ENCODE measurements at places on chromosomes 2 and 18.

DNA sequence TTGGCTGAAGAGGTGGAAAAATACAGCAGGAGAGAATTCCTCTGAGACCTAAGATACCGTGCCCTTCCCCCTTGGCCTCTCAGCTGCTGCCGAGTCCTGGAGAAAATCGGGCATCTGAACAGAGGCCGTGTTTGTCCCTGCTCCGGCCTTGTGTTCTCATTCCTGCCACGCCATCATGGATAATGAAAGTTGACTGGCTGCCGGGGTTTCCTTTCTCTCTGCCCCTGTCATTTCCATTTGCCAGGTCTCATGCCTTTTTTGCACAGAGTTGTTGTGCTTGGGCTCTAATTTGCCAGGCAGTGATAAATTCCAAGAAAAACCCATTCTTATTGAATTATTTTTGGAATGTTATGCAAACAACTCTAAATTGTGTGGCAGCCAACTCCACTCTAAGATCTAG, 496.9 kb upstream of the TNP1 start:
- DNase-seq, result no peak

DNA sequence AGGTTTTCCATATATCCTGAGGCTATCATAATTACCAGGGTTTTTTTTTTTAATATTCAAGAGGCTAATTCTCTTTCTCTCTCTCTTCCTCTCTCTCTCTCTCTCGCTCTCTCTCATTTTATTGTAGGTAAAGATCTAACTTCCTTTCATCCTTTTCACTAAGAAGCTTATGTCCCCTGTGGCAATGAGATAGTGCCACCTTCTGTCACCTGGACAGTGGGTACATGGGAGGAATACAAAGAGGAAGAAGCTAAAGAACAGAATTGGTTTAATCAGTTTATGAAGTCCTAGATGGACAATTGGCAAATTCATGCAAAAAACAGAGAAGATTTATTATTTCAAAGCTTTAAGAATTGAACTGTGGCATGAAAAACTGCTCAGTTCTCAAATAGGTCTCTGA, 1582.3 kb upstream of the TMEFF2 start:
- no peak for DNase-seq

GRCh38 chr18:68284236-68284780, 430.6 kb downstream of the TMX3 start:
- no peak for DNase-seq

DNA sequence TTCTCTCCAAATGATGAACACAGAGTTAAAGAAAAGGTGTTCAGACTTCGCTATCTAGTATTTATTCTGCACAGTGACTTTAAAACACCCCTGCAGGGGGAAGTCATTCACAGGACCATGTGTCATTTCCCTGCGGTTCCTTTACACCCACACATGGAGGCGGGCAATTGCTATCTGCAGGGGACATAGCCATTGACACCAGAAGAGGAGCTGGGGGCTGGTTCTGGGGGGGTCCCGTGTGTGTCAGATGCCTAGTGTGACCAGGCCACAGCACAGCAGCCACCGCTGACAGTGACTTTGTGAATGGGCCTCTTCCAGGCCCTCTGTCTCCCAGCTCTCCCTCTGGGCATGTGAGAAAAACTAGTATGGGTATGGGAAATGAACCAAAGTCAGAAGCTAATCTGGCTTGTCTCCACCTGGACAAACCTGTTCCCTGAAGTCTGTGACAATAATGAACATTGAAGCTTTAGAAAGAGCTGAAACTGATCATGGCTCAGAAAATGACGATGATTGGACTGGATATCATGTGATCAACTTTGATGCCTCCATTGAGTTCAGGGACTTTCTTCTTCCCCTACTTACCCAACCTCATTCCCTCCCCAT, 7.5 kb upstream of the GBX2 start:
- DNase-seq, result no peak

DNA sequence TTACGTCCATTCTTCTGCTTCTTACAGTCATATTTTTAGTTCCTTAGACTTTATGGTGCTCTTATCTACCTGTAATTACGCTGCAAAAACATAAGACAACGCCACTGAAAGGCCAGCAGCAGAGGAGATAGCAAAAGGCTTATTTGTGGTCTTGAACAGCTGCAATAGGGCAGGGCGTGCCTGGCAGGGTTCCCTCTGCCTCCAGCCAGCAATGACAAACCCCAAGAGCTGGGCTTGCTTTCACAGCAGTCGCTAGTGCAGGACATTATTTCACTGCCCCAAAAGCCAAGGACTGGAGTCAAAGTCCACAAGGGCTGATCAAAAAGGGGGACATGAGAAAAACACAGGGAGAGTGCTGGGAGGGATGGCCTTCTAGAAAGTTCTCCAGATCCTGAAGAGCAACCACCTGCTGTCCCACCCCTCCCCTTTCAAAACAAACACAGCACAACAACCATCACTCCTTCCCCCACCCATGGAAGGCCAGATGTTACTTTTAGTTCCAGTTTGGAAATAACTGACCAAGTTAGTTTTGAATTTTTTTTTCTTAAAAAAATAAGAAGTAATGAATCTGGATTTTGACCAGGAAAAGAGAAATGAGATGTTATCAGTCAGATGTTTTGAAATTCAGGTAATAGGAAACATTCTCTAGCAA, 127.8 kb downstream of the RBMS1 start:
- no peak for DNase-seq

DNA sequence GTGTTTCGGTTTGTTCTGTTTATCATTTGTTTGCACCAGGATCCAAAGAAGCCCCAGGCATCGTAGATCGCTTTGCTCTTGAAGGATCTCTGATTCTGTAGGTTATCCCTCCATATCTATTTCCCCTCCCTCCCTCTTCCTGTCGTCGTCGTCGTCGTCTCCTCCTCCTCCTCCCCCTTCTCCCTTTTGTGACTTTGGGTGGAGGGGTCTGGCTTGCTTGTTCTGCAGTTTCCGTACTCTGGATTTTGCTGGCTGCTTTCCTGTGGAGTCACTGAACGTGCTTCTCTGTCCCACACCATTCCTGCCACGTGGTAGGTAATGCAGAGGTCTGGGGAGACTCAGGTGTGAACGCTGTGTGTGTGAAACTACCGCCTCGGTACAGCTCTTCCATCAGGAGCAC, 225.0 kb downstream of the LDLRAD4 start:
- no peak for DNase-seq

GRCh38 chr18:62937065-62937464, 221.7 kb downstream of the PHLPP1 start:
- DNase-seq, result no peak

DNA sequence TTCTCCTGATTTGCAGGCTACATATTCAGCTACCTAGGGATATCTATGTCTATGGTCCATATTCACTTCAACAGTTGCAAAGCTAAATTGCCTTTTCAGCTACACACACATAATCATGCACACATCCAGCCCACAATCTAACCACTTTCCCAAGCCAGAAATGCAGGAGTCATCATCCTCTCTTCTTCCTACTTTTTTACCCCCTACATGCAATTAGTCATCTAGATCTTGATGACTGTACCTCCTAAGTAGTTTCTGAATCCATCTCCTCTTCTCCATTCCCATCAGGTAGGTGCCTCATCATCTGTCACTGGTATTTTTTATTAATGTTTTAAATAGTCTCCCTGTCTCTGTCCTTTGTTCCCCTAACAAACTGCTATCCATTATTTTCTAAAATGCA, 23.7 kb upstream of the SPRED2 start:
- DNase-seq, result no peak

DNA sequence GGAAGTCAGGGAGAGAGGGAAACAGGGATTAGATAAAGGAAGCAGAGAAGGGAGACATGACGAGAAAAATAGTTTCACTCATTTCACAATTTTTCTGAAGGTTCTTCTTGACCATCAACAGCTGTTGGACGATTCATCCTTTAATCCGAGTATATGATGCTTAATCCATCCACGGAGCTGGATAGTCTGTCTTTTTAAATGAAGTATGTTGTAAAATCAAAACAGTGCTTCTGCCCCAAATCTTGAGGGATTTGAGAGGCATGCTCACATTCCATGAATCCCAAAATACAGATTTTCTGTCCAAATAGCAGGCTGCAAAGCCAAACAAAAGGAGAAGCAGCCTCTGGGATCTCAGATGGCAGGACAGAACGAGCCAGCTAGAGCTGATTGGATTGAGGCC, 47.5 kb downstream of the EPAS1 start:
- DNase-seq, result no peak

DNA sequence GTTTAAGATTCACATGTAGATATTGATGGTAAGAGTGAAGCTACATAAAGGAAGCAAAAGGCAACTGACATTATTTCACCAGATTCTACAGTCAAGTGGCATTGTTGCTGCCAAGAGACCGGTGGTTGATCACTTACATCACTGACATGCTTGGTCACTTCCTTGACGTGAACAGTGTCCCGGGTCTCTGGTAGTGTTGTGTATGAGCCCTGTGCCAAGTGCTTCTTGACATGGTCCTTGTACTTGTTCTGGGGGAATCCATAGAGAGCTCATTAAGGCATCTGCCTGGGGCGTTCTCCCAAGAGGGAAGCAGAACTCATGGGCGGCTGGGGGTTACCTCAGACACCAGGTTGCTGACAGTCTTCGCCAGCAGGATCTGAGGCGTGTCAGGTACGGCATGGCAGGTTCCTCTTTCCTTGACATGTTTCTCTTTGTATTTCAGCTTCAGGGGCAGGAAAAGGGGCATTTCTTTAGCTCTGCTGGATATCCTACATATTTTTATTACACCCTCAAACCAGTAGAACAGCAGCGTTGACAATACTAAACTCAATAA, 116.2 kb downstream of the RIF1 start:
- DNase-seq, result no peak

- no peak for DNase-seq
Observed at GRCh38 chr2:63862806-63863205, 21.1 kb downstream of the UGP2 start.

- no peak for DNase-seq
Observed at GRCh38 chr2:43399515-43400264, 173.3 kb upstream of the ZFP36L2 start.

DNA sequence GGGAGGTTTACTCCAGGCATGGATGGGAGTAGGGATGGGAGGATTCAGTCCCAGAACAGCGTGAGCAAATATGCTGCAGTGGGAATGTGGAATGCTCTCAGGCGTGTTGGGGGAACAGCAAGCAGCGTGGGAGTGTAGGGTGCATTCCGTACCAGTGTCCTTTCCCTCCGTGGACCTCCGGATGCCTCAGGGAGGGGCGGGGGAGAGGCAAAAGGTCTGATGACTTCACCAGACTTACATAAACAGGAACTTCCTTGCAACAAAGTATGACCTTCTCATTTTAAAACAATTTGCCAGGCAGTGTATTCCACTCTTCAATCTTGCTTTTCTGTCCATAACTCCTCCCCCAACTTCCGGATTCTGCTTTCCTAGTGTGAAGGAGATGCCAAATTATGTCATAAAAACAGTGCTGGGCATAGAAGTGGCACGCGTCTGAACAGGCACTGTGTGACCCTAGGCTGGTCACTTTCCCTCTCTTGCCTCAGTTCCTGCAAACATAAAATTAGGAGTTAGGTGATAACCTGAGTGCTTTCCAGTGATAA, 36.9 kb downstream of the RPL37A start:
- DNase-seq, result no peak

- DNase-seq, result no peak
Observed at GRCh38 chr2:143968360-143968759, 551.6 kb downstream of the ZEB2 start.

DNA sequence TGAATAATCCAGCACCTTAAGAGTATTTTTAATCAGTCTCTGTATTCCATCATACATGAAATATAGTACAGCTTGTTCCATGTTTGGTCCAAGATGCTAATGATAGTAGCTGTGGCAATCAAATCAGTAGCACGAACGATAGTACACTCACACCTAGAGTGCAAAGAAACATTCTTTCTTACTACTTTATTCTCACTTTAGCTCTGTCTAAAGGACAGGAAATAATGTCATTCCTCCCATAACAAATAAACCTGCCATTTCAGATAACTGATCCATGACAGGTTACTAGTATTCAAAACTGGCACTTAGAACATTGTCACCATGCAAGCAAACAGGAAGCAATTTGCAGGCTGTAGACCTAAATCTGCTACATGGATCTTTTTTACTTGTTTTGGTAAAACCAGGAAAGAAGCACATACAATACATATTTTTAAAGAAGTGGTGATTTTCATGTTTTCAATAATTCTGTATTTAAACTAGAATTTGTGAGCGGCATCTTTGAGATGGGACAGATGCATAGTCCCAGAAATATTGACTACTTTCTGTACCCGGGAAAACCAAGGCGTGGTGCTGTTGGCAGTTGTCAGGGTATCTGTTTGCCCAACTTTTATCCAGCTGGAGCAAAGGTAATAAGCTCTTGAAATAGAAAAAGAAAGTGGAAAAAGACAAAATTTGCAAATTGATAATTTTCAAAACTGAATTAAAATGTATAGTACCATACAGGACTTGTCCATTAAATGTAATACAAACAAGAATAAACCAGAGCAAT, 49.5 kb downstream of the IKZF2 start:
- no peak for DNase-seq

- DNase-seq, result no peak
Observed at GRCh38 chr18:9772847-9773677, 65.0 kb downstream of the RAB31 start.

- DNase-seq, result no peak
Observed at GRCh38 chr2:156116113-156116512, 216.4 kb downstream of the NR4A2 start.

GRCh38 chr2:136247204-136247950, 129.4 kb upstream of the CXCR4 start:
- DNase-seq, result no peak

GRCh38 chr2:122595065-122595464, 839.6 kb downstream of the TSN start:
- no peak for DNase-seq

- no peak for DNase-seq
Observed at GRCh38 chr2:42804338-42804737, 12.0 kb upstream of the HAAO start.

DNA sequence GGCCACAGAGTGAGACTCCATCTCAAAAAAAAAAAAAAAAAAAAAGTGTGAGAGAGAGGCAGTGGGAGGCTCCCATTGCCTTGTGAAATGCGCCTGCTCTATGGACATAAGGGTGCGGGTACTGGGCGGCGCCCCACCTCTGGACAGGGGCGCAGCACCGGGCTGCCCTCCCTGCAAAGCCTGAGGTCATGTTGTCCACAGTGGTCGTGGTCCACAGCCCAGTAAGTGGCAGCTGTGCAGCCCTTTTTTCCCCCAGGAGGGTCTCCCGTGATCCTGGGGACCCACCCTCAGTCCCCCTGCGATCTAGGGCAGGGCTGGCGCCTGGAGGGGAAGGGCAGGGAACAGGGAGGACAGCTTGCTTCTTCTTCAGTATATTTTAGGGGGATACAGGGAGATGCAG, 37.8 kb downstream of the LPIN1 start:
- DNase-seq, result no peak

- no peak for DNase-seq
Observed at GRCh38 chr2:45450634-45451033, 160.4 kb downstream of the SRBD1 start.

DNA sequence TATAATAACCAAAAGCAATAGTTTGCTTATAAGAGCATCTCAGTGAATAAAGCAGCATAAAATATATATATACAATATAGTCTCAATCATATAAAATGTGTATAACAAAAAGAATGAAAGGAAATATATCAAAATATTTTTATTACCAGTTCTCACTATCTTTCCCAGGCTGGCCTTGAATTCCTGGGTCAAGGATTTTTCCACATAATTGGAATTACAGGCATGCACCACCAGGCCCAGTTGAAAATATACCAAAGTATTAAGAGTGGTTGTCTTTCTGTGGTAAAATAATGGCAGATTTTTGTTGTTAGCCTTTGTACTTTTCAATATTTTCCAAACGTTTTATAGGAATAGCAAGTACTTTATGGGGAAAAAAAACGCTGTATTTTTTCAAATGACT, 8.6 kb upstream of the TLK1 start:
- no peak for DNase-seq

GRCh38 chr18:58805467-58806187, 59.0 kb upstream of the ZNF532 start:
- no peak for DNase-seq

Measured in stimulated activated CD8-positive, alpha-beta memory T cell treated with anti-CD3 and anti-CD28 coated beads, Interleukin-2, amount 100 ng/mL, for 48 hours (primary cell).